Gastrocnemius medialis (tissue), 4 donors: ENCODE measurements at places on chromosomes 12 and 14.

DNA sequence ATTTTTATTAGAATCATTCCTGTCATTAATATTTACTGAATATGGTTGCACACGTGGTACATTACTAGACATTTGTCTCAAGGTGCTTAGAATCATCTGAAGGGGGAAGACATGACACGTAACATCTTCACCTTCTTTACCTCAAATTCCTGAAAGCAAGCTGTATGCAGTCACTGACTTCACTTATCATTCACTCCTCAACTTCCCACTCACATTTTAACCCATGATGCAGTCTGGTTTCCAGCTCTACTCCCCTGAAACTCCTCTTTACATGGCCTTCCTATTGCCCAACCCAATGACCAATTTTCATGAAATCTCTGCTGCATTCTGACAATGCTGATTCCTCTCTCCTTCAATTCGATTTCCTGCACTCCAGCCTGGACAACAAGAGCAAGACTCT, 5.8 kb upstream of the PSMC6 start:
- no peak for DNase-seq

GRCh38 chr14:37150414-37150813, 22.0 kb downstream of the SLC25A21 start:
- DNase-seq = no peak

DNA sequence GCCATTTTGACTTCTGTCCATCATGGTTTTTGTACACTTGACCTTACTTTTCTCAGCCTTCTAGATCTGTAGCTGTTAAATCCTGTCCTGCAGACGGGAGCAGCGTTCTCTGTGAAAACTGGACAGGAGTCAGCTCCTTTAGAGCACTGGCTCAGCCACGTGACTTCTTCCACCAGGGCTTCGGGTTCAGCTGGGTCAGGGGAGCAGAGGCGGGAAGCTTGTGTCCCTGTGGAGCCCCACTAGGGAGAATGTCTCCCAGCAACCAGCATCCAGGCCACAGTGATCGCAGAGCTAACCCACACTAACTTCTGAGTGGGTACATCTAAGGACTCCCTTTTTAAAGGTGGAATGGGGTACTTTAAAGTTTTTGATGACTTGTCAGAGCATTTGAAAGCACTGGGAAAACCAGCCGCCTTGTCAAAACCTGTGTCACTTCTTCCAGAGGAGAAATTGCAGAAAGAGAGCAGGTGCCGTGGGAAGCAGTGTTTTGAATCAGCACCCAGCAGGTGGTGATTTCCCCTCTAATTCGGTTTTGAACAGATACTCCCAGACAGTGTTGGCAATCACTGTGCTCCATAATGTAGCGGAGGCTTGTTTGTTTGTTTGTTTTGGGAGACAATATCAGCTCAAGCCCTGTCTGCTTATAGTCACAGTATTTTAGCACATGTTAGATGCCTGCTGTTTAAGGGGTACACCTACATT, 17.9 kb downstream of the DERA start:
- no peak for DNase-seq

DNA sequence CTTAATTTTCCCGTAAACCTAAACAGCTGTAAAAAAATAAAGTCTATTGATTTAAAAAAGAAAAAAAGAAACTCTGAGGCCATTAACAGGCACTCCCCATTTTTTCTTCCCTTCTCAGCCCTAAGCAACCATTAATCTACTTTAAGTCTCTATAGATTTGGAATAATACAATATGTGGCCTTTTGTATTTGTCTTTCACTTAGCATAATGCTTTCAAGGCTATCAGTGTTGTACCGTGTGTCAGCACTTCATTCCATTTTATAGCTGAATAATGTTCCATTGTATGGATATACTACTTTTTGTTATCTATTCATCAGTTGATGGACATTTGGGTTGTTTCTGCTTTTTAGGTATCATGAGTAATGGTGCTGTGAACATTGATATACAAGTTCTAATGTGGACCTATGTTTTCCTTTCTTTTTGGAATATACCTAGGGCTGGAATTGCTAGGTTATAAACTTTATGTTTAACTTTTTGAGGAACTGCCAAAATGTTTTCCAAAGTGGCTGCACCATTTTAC, 15.7 kb downstream of the CREBL2 start:
- DNase-seq = no peak

- DNase-seq = no peak
Measured at GRCh38 chr12:119838826-119839600, 38.1 kb downstream of the CIT start.

DNA sequence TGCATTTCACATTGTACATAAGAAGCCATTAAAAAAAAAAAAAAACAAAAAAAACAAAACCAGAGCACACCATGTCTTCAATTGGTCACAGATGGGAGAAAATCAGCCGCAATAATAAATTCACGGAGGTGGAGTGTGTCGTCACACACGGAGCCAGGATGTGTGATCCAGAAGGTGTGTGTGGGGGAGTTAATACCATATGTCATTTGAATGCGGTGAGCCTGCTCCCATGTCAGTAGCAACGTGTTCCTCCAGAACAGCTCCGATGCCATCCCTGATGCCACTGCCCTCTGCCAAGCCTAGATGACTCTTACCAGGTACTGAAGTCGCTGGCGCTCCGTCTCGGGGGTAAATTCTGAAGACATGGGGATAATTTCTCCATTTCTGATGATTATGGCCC, 197.8 kb downstream of the PPM1H start:
- DNase-seq = no peak

DNA sequence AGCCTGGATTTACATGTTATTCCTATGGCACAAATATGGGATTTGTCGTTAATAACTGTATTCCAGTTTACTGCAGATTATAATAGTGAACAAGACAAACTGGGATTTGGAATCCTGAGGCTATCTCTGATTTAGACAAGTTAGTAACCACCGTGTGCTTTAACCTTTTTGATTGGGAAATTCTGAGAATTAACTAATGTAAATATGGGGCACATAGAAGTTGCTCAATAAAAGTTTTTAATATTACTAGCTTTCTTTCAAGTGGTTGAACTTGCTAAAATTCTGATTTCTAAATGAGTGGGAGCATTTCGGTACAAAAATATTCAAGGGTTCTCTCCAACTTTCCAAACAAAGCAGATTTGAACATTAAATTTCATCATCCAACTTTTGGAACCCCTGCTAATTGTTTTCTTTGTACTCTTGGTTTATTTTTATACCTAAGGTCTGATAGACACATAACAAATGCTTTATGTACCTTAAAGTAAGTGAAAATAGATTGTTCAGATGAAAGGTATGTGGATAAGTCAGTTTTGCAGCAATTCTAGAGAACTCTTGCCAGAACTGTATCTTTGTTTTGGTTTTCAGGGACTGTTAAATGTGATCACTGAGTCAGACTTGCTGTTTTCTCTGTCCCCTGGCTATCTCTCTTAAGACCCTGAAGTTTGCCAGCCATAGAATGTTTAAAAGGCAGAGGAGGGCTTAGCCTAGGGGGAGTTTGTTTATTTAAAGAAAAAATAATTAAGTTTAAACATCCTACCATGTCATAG, 57.5 kb downstream of the FRS2 start:
- no peak for DNase-seq

DNA sequence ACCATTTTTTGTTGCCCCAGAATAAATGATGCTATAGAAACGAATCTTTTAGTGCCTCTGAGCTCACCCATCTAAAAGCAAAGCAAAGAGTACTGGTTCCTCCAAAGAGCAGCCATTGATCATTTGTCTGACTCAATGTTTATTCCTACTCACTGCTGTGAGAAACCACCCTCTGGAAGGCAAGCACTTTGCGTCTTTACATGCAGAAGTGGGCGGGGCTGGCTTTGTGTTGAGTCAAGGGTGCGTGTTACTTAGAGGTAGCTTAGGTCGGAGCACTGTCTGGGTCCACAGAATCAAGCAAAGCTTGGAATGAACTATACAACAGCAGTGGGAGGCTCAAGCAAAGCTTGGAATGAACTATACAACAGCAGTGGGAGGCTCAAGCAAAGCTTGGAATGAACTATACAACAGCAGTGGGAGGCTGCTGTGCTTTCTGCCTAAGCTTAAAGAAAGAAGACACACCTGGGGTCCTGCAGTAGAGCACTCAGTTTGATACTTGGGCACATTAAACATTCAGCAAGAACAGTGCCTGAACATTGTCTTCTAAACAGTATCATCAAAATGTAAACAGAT, 77.2 kb upstream of the PRICKLE1 start:
- no peak for DNase-seq

DNA sequence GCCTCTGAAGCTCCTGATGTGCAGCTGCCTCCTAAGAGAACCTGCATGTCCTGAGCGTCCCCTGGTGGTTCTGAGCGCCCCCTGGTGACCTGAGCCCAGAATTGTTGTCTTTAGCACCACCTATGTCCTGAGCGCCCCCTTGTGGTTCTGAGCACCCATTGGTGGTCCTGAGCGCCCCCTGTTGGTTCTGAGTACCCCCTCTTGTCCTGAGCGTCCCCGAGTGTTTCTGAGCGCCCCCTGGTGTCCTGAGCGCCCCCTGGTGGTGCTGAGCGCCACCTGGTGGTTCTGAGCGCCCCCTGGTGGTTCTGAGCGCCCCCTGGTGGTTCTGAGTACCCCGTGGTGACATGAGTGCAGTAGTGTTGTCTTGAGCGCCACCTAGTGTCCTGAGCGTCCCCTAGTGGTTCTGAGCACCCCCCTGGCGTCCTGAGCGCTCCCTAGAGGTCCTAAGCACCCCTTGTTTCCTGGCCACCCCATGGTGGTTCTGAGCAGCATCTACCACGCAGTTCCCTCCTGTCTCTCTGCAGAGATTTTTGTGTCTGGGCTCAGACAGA, 782.5 kb downstream of the TMEM121 start:
- no peak for DNase-seq

- DNase-seq = no peak
Measured at GRCh38 chr14:50366589-50366988, 30.1 kb downstream of the CDKL1 start.

DNA sequence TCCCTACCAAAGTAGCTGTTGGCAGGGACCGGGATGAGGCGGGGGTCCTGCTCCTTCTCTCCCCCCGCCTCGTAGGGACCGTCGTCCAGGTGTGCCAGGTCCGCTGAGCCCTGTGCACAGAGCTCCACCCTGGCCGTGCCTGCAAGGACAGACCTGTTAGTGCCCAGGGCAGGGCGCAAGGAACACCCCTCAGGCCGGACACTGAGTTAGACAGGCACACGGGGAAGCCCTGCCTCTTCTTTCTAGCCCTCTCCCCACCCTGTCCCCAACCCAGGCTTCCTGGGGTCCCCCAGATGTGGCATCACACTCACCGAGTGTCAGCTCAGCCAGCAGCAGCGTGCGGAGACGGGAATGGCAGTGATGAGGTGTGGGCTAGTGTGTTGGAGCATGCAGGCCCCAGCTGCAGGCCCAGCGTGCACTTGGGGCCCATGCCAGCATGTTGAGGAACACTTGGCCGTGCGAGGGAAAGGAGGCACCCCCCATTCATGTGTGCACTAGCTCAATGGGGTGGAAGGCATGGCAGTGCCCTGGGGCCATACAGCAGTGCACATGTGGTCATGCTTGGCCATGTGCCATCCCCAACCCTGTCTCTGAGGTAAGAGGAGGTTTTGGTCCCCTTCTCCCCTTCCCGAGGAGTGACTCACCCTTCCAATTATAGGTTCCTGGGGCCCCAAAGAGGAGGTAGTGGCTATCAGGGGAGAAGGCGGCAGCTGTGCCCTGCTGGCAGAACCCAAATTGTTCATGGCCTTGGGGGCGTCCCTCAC, 7.3 kb downstream of the ITGA7 start:
- DNase-seq = peak; percentile 89

DNA sequence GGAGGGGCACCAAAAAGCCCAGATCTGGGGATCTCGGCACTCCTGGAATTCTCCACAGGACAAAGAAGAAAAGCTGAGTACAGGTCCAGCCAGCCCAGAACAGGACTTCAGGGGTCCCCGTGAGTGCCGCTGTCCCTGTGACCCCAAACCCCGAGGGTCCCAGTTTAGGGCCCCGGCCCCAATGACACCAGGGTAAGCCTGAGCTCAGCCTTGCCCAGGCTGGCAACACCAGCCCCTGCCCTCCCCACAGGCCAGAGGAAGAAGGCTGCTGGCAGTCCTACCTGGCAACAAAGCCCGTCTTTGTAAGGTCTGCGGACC, 1.8 kb downstream of the CDK2AP1 start:
- DNase-seq = no peak

DNA sequence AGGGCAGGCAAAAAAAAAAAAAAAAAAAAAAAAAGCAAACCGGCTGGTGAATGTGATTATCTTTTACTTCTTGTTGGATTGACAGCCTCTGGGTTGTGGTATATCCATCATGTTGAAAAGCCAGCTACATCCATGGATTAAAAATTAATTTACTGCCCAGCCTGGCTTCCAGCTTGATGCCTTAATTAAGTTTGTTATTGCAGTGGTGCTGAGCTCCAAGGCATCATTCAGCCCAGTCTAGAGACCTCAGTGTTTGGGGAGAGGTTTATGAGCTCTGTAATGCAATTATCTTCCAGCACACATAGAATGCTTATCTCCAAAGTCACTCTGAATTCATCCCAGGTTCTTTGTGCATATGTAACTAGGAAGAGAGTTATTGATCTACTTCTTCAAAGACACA, 114.8 kb downstream of the RIMBP2 start:
- DNase-seq = no peak

DNA sequence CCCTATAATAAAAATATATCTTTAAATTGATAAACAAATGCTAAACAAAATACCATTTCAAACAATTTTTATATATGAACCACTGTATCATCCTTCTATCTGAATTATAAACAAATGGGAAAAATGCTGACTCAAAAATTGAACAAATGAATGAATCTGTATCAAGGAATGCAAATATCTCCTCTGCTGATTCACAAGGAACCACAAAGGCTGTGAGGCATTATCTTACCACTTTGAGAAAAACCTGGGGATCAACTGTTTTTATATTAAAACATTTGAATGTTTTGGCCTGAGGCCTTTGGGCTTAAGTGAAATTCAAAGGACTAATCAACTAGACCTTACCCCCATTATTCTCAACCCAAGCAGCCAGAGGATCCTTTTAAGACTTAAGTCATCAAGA, 86.3 kb downstream of the EML5 start:
- DNase-seq = no peak

GRCh38 chr12:90173499-90174197, 465.0 kb upstream of the ATP2B1 start:
- no peak for DNase-seq

- no peak for DNase-seq
Measured at GRCh38 chr12:74415633-74416032, 122.0 kb upstream of the ATXN7L3B start.

DNA sequence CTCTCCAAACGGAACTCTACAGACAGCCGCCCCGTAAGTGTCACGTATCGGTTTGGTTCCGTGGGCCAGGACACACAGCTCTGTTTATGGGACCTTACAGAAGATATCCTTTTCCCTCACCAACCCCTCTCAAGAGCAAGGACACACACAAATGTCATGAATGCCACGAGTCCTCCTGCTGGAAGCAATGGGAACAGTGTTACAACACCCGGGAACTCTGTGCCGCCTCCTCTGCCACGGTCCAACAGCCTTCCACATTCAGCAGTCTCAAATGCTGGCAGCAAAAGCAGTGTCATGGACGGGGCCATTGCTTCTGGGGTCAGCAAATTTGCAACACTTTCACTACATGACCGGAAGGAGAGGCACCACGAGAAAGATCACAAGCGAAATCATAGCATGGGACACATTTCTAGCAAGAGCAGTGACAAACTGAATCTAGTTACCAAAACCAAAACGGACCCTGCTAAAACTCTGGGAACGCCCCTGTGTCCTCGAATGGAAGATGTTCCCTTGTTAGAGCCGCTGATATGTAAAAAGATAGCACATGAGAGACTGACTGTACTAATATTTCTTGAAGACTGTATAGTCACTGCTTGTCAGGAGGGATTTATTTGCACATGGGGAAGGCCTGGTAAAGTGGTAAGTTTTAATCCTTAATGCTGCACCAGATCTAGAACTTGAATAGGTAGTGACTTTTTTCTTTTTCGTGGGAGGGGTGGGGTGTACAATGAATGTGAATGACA, 69.7 kb downstream of the WDR20 start:
- peak; percentile 87 for DNase-seq
